HEK293T (cell line): ENCODE measurements at places on chromosomes 1 and 21.

- no peak for DNase-seq
Measured at GRCh38 chr1:118717893-118718292, 270.2 kb downstream of the TBX15 start.

GRCh38 chr1:41730806-41731205, 187.9 kb downstream of the HIVEP3 start:
- no peak for DNase-seq

- no peak for DNase-seq
Measured at GRCh38 chr1:221172841-221173240, 293.6 kb downstream of the HLX start.

- no peak for DNase-seq
Measured at GRCh38 chr1:87683196-87683956, 354.7 kb downstream of the LMO4 start.

DNA sequence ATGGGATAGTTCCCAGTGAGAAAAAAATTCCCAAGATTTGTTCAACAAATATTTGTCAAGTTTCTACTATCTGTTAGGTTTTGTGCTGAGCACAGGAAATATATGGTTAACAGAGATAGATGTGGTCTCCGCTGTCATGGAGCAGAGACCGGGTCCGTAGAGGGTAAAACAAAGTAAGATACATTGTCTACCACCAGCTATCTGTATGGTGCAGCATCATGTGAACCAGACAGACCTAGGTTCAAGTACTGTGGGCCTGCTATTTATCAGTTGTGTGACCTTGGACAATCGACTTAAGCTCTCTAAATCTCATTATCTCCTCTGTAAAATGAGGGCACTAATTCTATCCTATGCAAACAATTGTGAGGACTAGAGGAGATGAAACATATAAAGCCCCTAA, 109.8 kb downstream of the DUSP10 start:
- DNase-seq = no peak

GRCh38 chr1:55420026-55420425, 204.9 kb upstream of the USP24 start:
- DNase-seq = no peak

DNA sequence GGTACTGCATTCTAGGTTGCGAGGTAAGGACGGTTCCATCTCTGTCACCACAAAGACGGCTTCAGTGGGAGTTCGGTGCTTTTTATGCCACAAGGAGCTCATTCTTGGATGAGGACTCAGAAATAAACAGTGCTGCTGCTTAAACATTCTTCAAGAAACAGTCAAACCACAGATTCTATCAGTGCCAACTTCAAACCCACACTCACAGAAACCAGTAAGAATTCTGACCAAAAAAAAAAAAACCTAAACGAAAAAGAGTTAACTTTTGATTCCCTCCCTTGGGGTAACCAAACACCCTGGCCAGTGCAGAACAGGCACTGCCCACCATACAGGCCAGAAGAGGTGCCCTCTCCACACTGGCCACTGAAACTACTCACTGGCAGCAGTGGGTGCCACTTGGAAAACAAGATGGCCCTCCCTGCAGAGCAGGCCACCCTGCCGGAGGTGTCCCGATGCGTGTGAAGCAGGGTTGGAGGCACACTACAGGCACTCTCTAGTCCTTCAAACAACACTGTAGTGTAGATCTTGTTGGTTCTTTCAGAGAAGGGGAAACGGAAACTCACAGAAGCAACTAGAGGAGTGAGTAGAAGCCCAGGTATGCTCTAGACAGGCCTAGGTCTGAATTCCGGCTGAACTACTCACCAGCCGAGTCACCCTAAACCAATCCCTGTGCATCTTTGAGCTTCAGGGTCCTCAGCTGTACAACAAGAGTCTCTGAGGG, 87.3 kb upstream of the TLR5 start:
- no peak for DNase-seq

DNA sequence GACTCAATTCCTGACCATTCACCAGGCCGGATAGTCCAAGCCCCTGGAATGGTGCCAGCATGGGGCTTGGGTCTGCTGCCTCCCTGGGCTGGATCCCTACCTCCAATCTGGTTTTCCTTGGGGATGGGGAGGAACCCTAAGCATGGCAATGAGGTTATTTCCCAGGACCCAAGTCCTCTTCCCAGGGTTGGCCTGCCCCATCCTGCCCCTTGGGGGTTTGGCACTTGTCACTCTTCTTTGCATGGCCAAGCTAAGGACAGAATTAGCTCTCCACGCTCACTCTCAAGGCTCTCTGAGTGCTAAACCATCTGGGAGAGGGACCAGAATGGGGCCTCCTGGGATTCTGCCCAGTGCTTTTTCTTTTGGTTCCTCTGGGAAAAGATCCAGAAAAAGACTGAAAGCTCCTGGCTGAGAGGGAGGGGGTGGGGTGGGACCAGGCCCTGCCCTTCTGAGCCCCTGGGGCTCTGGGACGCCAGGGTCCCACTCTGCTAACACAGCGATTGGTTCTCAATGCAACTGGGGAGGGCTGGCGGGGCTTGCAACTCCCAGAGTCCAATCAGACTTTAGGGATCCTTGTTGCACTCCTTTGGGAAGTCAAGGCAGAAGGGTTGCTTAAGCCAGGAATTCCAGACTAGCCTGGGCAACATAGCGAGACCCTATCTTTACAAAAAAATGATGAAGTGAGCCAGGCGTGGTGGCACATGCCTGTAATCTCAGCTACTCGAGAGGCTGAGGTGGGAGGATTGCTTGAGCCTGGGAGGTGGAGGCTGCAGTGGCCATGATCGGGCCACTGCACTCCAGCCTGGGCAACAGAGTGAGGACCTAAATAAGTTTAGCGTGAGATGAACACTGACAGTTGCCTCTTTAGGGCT, 52.7 kb downstream of the DHRS3 start:
- no peak for DNase-seq

DNA sequence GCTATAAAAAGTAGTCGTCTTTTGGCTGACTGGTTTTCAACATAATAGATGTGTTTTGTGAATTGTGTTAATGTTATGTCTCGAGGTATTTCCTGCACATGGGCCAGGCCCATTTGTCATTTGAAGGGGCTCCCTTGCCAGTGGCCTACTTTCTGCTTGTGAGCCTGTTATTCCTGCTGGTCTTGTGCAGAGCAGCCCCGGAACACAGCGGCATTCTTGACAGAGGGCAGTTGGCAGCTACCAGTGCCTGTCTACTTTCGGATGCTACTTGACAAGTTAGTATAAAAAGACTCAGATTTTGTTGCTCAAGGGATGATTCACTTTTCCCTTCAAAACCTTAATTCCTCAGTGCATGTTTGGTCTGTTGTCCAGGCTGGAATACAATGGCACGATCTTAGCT, 28.5 kb downstream of the PGM1 start:
- no peak for DNase-seq

- peak; percentile 45 for DNase-seq
Measured at GRCh38 chr1:175725684-175726083, 17.7 kb downstream of the TNR start.

- no peak for DNase-seq
Measured at GRCh38 chr1:114512595-114513280, 1.7 kb upstream of the TRIM33 start.

- no peak for DNase-seq
Measured at GRCh38 chr1:160520999-160521398, 2.1 kb downstream of the SLAMF6 start.

DNA sequence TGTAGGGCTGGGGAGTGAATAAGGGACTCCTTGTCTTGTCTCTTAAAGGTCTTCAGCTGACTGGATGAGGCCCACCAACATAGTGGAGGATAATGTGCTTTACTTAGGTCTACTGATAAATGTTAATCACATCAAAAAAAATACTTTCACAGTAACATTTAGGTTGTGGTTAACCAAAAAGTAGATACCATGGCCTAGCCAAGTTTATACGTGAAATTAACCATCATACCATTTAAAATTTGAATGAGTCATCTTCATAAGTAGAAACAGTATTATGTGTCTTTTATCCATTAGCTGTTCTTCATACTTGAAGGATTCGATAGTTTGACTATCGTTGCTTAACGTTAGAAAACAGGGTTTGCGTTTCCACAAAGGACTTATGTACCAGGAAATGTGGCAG, 80.9 kb downstream of the MTR start:
- no peak for DNase-seq

GRCh38 chr1:37901191-37901892, 42.0 kb upstream of the MTF1 start:
- DNase-seq = no peak

DNA sequence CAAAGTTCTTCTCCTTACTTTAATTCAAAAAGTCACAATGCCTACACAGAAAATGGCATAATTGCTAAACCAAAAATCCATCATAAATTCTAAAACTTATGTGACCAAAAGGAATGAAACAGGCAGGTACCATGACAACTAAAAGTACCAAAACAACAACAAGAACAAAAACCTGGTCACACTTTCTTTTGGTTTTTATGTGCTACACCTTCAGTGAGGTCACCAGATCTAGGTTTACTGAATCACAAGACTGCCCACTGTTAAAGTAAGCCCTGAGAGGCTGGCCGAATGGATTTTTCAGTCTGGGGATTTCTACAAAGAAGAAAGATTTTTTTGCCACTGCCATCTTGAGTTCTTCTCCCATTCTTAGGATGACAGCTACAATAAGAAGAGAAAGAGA, 583.0 kb upstream of the PKN2 start:
- DNase-seq = no peak

DNA sequence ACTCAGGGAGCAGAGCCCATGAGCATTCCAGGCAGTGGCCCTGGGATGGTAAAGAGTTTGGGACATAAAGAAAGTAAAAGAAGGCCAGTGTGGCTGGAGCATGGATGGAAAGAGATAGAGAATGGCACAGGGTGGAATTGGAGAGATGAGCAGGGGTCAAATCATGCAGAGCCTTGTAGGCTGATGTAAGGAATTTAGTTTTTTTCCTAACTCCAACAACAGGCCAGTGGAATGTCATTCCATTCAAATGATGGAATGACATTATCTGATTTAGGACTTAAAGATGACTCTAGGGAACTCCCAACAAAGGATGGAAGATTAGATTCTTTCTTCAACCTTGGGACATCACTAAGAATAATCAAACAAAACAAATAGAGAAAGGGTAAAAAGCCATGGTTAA, 12.8 kb upstream of the S100A2 start:
- DNase-seq = no peak

DNA sequence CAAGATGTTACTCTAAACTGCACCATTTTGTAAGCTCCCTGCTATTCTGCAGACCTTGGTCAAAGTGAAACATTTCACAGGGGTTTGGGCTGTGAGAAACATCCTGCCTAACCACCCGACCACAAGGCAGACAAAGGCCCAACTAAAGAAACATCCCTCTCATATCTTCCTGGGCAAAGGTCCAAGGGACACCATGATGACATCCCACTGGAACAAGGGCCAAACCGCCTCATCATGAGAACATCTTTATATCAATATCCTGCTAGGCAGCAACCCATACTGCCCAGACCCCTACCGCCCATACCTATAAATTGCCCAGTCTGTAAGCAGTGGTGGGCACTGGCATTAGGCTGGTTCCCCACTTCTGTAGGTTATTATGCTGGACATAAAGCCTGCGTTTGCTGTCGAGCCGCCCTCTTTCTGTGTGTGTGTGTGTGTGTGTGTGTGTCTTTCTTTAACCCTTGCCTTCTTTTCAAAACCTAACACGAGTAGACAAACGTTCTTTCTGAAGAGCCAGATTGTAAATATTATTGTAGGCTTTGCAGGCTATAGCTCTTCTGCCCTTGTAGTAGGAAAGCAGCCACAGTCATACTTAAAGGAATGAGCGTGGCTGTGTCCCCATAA, 1.0 kb upstream of the PPIE start:
- DNase-seq = no peak

DNA sequence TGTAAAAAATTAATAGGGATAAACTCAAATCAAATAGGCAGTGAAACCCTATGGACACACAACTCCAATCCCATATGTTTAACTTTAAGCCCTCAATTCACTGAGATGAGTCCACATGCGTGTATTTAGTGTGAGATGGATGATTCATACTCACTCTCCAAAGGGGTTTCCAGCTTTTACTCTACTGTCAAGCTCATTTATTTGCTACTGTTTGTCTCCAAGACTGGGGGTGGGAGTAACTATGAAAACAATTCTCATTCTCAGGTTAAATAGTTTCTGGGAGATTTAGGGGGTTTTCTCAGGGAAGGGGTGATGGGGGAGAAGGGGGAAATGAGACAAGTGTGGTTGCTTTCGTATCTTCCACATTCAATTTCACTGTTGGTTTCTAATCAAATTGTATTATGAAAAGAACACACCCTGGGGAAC, 2.7 kb downstream of the RAB29 start:
- no peak for DNase-seq

GRCh38 chr1:66367369-66367768, 166.6 kb upstream of the SGIP1 start:
- no peak for DNase-seq

GRCh38 chr21:36909901-36910561, 56.4 kb downstream of the HLCS start:
- DNase-seq = no peak

GRCh38 chr1:9537863-9538668, 1.2 kb upstream of the SLC25A33 start:
- DNase-seq = no peak

DNA sequence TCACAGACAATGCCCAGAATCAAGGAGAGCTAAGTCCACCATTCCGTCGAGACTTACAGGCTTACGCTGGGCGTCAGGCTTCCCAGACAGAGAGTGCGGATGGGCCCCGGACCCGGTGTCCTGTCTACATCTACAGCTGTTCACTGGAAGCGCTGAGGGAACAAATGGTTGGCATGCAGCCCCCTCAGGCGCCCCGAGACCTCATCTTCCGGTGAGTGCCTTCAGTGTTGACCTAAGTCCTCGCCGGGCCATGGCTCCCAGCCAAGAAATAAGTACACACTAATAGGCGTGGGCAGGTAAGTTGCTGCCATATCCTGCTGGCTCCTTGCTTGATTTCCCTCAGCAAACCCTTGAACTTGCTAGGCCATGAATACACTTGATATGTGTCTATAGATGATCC, 26.2 kb downstream of the HYI start:
- no peak for DNase-seq

DNA sequence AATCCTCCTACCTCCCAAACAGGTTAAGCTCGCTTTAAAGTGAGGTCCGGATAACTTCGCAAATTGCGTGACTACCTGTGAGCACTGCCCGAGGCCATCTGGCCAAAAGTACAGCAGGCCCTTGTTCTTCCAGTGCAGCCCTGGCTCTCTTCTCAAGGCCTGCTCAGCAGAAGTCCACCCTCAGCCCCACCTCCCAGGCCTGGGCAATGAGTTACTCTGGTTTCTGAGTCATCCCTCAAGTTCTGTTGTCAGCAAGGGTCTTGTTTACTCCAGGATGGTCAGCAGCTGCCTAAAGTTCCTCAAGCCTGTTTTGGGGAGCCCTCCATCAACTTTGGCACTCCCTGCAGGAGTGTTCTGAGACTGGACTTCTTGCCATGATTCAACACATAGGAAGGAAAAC, 101.7 kb downstream of the BCAR3 start:
- DNase-seq = no peak

- no peak for DNase-seq
Measured at GRCh38 chr1:27099587-27100334, 55.2 kb downstream of the SLC9A1 start.
